ENCODE measurements at places on chromosomes 5 and 9. TPM values are rescaled to one million over a fixed set of nuclear protein-coding genes. Genes with fewer than 3 reads are reported as not detected.
A peak's percentile ranks its signal among the peaks of the same experiment; 100 is the strongest.

GRCh38 chr5:84524491-84524890 is 139.8 kb upstream of the EDIL3 start:
- H3K4me1 ChIP-seq, result no peaks in the 10 kb centered on the region
- H3K27me3 ChIP-seq, result no peaks in the 10 kb centered on the region
- H3K4me3 ChIP-seq, result no peak overlapping the region
- H3K27ac ChIP-seq, result no peak overlapping the region
- no peaks in the 10 kb centered on the region for H3K36me3 ChIP-seq

Gene SLCO4C1
- 0.13 TPM for total RNA-seq

Gene PCDHGA2
- total RNA-seq, result not detected

DNA sequence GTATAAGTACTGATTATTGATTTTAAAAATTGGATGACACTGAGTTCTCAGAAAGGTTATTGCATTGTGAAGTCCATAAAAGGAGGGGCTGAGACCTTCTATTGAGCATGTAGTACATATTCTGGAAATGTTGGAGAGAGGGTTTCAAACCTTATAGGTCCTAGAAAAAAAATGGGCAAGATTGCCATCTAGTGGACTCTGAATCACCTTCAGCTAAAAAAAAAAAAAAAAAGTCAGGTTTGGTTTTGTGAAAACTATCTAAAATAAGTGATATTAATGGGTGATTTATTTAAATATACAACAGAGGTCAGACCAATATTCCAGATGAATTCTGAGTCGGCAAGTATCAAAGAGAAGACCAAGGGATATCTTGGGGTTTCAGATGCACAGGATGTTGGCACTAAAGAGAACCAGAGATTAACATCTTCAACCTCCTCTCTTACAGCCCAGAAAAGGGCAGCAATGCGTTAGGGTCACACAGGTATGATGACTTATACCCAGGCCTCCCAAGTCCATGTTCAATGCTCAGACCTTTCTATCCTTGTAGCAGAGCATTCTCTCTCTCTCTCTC is 109.8 kb upstream of the NMUR2 start:
- no peaks in the 10 kb centered on the region for H3K36me3 ChIP-seq
- H3K4me3 ChIP-seq, result no peak overlapping the region
- H3K27ac ChIP-seq, result no peak overlapping the region

- DNase-seq, result no peak
- peaks cover 3% of the 10 kb centered on the region for H3K36me3 ChIP-seq
- peaks cover 42% of the 10 kb centered on the region for H3K4me1 ChIP-seq
- no peaks in the 10 kb centered on the region for H3K27me3 ChIP-seq
These were observed 35.3 kb downstream of the ERBIN start for GRCh38 chr5:65961633-65962032.

DNA sequence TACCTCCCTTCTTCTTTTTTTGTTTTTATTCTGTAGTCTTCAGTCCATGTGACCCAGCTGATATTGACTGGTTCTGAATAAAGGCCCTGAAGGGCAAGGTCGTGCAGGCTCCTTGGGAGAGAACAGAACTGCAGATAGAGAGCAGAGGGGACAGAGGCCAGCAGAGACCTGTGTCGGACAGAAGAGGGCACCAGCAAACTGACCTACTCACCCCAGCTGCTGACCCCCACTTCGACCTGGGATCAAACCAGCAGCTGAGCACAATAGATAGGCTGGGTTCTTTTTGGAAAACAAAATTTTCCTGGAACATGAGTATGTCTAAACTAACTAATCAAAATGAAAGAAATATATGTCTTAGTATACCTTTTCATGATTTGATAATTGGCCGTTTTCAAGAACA is 695.1 kb downstream of the NR2F1-AS1 start:
- no peak for DNase-seq
- H3K4me3 ChIP-seq, result no peak overlapping the region
- H3K27me3 ChIP-seq, result no peaks in the 10 kb centered on the region
- no peaks in the 10 kb centered on the region for H3K36me3 ChIP-seq
- H3K4me1 ChIP-seq, result no peaks in the 10 kb centered on the region

- H3K4me1 ChIP-seq, result peaks cover 52% of the 10 kb centered on the region
- H3K27me3 ChIP-seq, result no peaks in the 10 kb centered on the region
- peak overlapping the region; percentile 98 for H3K4me3 ChIP-seq
- peaks cover 5% of the 10 kb centered on the region for H3K36me3 ChIP-seq
- no peak for DNase-seq
These were observed 4.8 kb downstream of the FAM78A start for GRCh38 chr9:131271506-131271931.

Gene FCN2
- not detected for total RNA-seq

DNA sequence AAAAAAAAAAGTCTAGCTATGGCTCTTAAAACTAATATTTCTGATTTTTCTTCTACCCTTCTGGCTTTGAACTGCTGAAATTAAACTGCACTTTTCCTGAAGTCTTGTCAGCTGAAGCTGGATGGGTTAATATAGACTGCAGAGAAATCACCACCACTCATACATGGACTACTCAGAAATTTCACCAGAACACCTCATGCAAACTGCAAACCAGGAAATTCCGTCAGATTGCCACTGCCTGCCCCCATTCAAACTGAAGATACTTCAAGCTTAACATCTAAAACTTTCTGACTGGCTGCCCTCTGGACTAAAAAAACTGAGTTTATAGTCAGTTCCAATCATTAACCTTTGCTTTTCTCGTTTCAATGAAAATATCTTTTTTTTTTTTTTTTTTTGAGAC is 11.6 kb upstream of the ANXA2R start:
- no peak overlapping the region for H3K4me3 ChIP-seq
- H3K36me3 ChIP-seq, result peaks cover 2% of the 10 kb centered on the region
- no peak for DNase-seq
- no peaks in the 10 kb centered on the region for H3K27me3 ChIP-seq
- peaks cover under 1% of the 10 kb centered on the region for H3K4me1 ChIP-seq
- H3K27ac ChIP-seq, result no peak overlapping the region

- H3K27me3 ChIP-seq, result no peaks in the 10 kb centered on the region
- no peak for DNase-seq
- H3K4me1 ChIP-seq, result no peaks in the 10 kb centered on the region
- H3K4me3 ChIP-seq, result no peak overlapping the region
These were observed 481.1 kb downstream of the NR2F1-AS1 start for GRCh38 chr5:93099902-93100347.

DNA sequence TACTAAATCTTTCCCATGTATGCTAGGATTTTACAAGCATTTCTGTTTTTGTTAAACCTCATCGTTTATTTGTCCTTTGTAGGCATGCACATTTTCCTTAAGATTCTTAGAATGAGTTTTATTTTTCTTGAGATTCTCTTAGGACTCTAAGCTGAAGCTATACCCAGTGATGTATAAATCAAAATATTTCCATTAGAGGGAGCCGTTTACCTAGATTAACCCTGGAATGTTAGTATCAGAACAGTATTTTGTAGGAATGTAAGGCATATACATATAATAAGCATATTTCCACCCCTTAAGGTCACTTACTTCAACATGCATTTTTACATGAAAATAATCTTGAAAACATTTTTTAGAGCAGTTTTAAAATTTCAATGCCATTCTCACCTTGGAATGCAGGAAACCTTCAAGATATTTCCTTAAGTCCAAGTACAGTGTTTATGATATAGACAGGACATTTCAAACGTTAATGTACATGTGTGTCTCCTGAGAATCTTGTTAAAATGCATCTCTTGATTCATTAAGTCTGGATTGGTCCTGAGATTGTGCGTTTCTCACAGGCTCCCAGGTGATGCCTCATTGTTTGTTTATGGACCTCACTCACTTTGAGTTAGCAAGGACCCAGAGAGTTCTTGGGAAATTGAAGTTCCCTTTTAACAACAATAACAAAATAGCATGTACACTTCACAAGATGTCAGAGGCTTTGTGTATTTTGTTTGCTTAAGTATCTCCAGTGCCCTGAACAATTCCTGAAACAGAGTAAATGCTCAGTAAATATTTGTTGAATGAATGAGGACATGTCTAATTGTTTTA is 34.9 kb upstream of the FCHO2 start:
- no peaks in the 10 kb centered on the region for H3K27me3 ChIP-seq
- no peak for DNase-seq
- no peak overlapping the region for H3K4me3 ChIP-seq
- no peak overlapping the region for H3K27ac ChIP-seq
- no peaks in the 10 kb centered on the region for H3K36me3 ChIP-seq

GRCh38 chr5:55421074-55421529 is 113.3 kb downstream of the MTREX start:
- peaks cover 16% of the 10 kb centered on the region for H3K4me1 ChIP-seq
- H3K27ac ChIP-seq, result peak overlapping the region; percentile 21
- peaks cover 15% of the 10 kb centered on the region for H3K36me3 ChIP-seq
- H3K4me3 ChIP-seq, result no peak overlapping the region
- DNase-seq, result no peak

GRCh38 chr5:73321757-73322436 is 126.7 kb downstream of the FOXD1 start:
- H3K36me3 ChIP-seq, result peaks cover 2% of the 10 kb centered on the region
- no peaks in the 10 kb centered on the region for H3K4me1 ChIP-seq
- no peak for DNase-seq
- H3K27me3 ChIP-seq, result peaks cover 65% of the 10 kb centered on the region
- H3K27ac ChIP-seq, result no peak overlapping the region

DNA sequence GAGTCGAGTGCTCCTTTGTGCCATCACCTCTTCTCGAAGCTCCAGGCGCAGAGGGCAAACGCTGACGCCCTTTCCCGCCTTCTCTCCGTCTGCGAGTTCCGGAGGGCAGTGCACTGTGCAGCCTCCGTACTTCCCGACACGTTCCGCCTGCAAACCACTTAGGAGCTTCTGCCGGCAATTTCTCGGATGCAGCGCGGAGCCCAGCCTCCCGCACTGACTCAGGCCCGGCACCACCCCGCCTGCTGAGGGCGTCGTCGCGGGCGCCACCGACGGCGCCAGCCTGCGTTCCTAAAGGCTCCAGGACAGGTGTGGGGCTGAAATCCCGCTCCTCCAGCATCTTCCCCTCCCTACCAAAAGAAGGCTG is 9.3 kb upstream of the TRIM36 start:
- peaks cover 5% of the 10 kb centered on the region for H3K4me1 ChIP-seq
- peak overlapping the region; percentile 33 for H3K4me3 ChIP-seq
- peaks cover 71% of the 10 kb centered on the region for H3K27me3 ChIP-seq
- no peak overlapping the region for H3K27ac ChIP-seq

Gene GPRIN1
- total RNA-seq, result 0.60 TPM

Gene CNTLN
- 0.50 TPM for total RNA-seq

DNA sequence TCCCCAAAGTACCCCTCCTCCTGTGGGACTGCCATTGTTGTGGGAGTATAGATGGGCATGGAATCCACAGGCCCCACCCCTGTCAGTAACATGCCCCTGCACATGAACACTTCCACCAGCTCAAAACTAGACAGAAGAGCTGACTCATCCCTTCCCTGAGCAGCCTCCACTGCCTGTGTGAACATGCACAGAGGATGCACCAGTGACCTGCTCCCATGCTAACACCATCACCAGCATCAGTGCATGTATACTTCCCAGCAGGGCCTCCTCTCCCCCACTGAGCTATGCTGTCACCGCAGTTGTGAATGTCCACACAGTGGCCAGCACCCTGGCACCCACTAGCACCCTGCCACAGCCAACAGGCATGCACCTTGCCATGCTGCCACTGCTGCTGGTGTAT is 939.8 kb downstream of the EFNA5 start:
- no peaks in the 10 kb centered on the region for H3K36me3 ChIP-seq
- no peak overlapping the region for H3K4me3 ChIP-seq
- H3K27ac ChIP-seq, result no peak overlapping the region
- H3K4me1 ChIP-seq, result no peaks in the 10 kb centered on the region

DNA sequence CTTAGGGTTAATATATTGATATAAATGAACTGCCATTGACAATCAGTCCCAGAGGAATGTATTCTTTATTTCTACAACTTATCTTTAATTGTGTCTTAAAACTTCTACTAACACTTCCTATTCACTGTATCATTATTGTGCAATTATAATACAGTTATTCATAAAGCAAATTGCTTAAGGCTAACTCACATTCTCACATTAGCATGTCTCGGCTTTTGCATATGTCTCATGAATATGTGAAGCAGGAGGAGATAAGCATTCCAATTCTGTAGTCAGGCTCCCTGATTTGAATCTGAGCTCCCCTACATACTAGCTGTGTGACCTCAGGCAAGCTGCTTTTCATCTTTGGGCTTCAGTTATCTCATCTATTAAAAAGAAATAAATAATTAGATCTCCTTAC is 45.4 kb downstream of the PLGRKT start:
- peaks cover 6% of the 10 kb centered on the region for H3K36me3 ChIP-seq
- peaks cover 21% of the 10 kb centered on the region for H3K4me1 ChIP-seq
- H3K27me3 ChIP-seq, result no peaks in the 10 kb centered on the region
- H3K4me3 ChIP-seq, result no peak overlapping the region

Gene TMEM252
- total RNA-seq, result not detected

DNA sequence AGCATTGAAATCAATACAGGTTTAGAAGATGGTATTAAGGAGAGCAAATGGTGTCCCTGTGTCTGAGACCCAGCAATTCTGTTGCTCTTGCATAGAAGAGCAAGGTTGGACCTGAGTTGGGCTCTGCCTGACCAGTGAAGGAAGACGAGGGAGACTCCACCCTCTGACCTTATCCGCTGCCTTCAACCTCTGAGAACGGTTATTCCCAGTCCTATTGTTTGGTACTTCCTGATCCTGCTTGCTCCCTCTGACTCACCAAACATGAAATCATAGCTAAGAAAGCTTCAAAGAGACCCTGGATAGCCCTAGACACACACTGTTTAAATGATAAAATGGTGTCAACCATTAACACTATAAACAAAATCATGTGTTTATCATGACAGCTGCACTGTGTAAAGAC is 218.5 kb downstream of the PLK2 start:
- no peak overlapping the region for H3K4me3 ChIP-seq
- no peak overlapping the region for H3K27ac ChIP-seq
- no peaks in the 10 kb centered on the region for H3K4me1 ChIP-seq
- no peaks in the 10 kb centered on the region for H3K36me3 ChIP-seq

GRCh38 chr9:34486572-34486971 is 28.0 kb downstream of the DNAI1 start:
- no peak for DNase-seq
- H3K36me3 ChIP-seq, result no peaks in the 10 kb centered on the region
- H3K27ac ChIP-seq, result no peak overlapping the region
- peaks cover under 1% of the 10 kb centered on the region for H3K4me1 ChIP-seq
- peaks cover 45% of the 10 kb centered on the region for H3K27me3 ChIP-seq

Gene C5orf63
- total RNA-seq, result 5.2 TPM

DNA sequence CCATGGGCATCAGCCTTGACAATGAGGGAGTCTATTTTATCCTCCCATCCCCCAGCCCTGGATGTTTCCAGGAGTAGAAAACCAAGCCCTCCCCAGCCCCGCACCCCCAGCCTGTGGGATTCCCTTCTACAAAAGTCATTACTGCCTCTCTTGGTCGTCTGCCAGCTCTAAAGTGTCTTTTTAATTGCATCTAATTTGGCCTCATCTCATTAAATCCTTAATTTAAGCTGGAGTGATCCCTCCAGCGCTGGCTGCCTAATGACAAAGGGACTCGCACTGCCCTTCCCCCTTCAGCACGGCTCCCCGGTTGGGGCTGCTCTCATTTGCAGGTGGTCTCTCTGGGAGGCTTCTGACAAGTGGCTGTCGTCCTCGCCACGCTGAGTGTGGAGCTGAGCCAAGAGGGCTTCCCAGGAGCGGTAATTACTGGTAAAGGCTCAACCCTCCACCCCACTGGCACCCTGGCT is 107.9 kb upstream of the ALDH1B1 start:
- no peaks in the 10 kb centered on the region for H3K36me3 ChIP-seq
- no peak overlapping the region for H3K27ac ChIP-seq
- peaks cover 3% of the 10 kb centered on the region for H3K4me1 ChIP-seq
- no peak overlapping the region for H3K4me3 ChIP-seq
- H3K27me3 ChIP-seq, result peaks cover 10% of the 10 kb centered on the region

GRCh38 chr9:122228568-122229484 is at the start of gene LHX6:
Gene LHX6 (minus strand): TSS chr9:122228957. CDS start chr9:122228740, 217 bp downstream.
- no peak for DNase-seq
- H3K36me3 ChIP-seq, result peaks cover 3% of the 10 kb centered on the region
- H3K27ac ChIP-seq, result no peak within 1 kb of the TSS
- H3K4me1 ChIP-seq, result peaks cover 8% of the 10 kb centered on the region
- H3K27me3 ChIP-seq, result peaks cover 33% of the 10 kb centered on the region

Measured in T-helper 17 cell (primary cell).